ENCODE measurements at places on chromosomes 11 and 22.

DNA sequence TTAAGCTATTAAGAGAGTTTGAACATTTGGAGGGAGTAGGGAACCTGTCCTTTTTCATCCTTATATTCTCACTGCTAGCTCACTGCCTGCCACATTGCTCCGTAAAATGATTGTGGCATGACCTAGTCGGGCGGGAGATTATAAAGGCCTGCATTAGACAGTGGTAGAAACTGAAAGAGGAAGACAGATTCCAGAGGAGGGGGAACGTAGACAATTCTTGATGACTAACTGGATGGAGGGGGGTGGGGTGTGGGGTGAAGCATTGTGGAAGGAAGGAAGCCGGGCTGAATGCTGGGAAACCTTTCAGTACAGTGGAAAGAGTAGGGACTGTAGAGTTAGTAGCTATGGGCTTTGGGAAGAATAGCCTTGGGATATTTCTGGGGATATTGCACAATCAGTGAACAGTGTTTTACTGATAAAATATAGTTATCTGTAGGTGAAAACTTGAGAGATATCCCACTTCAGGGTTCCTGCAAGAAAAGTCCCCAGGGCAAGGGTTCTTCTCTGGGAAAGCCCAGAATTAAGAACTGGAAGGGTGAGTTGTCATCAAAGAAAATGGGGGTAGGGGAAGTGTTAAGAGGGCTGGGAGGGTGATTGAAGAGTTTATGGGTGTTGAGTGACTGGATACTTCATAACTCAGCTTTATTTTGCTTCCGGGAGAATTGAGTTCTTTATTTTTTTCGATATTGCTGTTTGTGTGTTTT is 2.1 kb downstream of the MED15 start:
- DNase-seq: peak; percentile 12

DNA sequence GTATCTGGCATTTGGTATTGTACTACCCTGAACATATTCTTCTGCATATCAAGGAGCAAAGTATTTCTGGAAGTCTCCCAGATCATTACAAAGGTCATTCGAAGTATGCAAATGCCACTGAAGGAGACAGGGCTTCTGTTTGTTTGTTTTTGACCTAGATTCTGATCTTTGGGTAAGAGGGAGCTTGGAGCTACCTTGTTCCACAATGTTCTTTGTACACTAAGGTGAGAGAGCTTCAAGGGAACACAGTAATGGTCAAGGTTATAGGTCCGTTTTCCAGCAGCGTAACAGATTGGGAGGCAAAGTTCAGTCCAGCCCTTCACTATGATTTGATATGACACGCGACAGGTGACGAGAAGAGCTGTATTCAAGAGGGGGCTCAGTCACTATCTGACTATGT is 10.0 kb downstream of the OPCML start:
- no peak for DNase-seq

DNA sequence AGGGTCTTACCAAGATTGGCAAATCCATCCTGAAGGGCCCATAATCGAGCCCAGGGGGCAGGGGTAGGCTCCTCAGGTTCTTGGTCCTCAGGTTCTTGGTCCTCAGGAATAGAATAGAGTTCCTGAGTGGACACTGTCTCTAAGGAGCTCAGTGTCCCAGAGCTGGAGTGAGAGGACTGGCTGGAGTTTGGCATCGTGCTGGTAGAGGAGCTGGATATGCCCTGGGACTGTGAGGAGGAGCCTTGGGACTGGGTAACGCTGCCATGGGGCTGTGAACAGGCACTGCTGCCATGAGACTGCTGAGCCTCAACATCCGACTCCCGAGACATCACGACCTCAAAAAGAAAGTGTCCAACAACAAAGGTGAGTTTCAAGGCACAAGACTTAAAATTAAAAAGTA is 7.2 kb downstream of the CHEK2 start:
- no peak for DNase-seq

DNA sequence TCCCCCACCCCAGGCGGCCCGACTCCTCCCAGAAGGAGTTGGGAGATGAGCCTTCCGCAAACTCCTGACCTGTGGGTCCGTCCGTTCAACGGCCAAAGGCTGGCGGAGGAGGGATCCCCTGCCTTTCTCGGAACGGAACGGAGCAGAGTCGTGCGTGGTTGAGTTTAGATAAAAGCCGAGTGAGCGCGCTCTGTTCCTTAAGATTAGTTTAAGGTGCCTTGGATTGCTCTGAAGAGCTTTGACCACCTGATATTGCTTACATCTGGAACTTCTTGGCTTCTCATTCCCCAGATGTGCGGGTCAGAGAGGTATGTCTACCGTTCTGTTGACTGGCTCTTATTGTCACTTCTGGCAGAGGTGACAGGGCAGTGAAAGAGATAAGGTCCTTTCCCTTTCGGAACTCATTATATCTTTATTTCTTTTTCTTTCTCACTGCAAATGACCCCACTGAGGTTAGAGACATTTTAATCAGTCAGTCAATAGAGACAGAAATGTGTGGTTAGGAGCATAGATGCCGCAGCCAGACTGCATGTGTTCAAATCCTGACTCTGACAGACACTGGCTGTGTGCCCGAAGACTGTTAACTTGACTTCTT is at the start of gene TRIM6:
TRIM6 (plus strand) TSS at position 31 of the 595 bp plus-strand sequence; CDS start at position 292, 261 bp downstream.
- DNase-seq: peak; percentile 54

- DNase-seq: peak; percentile 61
Measured at GRCh38 chr11:637593-638521, 788 bp downstream of the DRD4 start.

GRCh38 chr22:36757668-36758211 is 18.2 kb downstream of the IFT27 start:
- DNase-seq: peak; percentile 74

GRCh38 chr11:132032555-132032954 is 662.1 kb downstream of the NTM start:
- DNase-seq: no peak

DNA sequence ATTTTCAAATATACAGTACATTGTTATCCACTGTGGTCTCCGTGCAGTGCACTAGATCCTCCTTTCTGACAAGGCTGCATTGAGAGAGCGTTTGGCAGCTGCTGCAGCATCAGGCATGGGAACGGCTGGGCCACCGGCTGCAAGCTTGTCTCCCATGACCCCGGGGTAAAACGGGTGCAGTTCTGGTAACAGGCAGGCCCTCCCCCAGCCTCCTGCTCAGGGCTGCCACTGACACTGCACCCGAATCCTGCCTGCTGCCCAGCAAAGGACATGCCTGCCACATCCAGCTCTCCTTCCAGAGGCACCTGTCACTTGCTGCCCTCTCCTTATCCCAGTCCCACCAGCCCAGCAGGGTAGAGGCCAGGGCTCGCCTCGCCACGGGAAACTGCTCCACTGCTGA is 124.5 kb upstream of the TMEM45B start:
- peak; percentile 15 for DNase-seq

GRCh38 chr11:33507356-33507755 is 193.3 kb downstream of the C11orf91 start:
- no peak for DNase-seq

- no peak for DNase-seq
Measured at GRCh38 chr11:95531116-95531515, 258.5 kb downstream of the FAM76B start.

- DNase-seq: peak; percentile 14
Measured at GRCh38 chr11:99316776-99317520, 296.2 kb downstream of the CNTN5 start.

GRCh38 chr11:128269466-128269865 is 317.9 kb downstream of the ETS1 start:
- DNase-seq: no peak

GRCh38 chr11:35064114-35064800 is 74.7 kb upstream of the CD44 start:
- no peak for DNase-seq

DNA sequence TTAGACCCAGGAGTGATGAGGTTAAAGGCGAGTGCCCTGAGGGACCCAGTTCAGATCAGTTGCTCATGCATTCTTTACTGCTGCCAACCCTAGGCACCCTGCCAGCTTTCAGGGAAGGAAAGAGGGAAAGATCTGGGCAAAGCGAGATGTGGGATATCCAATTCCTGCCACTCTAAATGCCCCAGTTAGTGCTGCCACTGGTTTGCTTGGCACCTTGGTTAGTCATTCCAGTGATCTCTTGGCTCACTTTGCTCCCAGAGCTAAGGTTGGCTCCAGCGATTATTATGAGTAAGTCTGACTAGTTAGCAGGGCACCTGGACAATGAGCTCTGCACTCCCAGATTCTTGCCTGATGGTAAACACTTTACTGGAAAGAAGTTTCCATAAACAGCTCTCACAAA is 85.0 kb downstream of the INSC start:
- DNase-seq: no peak

- DNase-seq: no peak
Measured at GRCh38 chr11:26997378-26997777, 3.5 kb downstream of the FIBIN start.

DNA sequence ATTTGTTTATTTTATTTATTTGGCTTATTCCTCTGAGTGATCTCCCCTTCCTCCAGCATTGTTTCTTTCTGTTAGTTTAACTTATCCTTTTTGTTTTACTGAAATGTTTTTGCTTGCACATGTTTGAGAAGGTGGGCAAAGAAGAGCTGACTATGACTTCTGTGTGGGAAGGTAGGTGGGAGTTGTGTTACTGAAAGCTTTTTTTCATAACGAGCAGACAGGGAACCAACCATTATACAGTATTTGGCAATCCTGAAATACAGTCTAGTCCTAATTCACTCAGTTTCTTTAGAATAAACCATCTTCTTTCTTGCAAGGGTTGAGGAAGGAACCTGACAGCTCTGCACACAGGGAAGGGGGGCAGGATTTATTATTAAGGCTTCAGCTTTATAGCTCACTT is 37.0 kb upstream of the PAK1 start:
- DNase-seq: no peak

DNA sequence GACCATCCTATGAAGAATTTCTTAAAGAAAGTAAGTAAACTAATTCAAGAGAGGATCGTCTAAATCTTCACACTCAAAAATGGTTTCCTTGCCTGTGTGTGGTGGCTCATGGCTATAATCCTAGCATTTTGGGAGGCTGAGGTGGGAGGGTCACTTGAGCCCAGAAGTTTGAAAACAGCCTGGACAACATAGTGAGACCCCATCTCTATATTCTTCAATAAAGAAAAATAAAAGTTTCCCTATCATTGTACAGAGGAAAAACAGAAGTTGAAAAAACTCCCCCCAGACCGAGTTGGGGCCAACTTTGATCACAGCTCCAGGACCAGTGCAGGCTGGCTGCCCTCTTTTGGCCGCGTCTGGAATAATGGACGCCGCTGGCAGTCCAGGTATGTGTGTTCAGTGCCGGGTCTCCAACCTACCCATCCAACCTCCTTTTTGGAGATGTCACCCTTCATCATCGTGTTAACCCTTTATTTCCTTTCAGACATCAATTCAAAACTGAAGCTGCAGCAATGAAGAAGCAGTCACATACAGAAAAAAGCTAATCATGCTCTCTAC is 3.0 kb downstream of the RPS25 start:
- no peak for DNase-seq

GRCh38 chr11:117273550-117274289 is 17.4 kb upstream of the BACE1-AS start:
- no peak for DNase-seq

DNA sequence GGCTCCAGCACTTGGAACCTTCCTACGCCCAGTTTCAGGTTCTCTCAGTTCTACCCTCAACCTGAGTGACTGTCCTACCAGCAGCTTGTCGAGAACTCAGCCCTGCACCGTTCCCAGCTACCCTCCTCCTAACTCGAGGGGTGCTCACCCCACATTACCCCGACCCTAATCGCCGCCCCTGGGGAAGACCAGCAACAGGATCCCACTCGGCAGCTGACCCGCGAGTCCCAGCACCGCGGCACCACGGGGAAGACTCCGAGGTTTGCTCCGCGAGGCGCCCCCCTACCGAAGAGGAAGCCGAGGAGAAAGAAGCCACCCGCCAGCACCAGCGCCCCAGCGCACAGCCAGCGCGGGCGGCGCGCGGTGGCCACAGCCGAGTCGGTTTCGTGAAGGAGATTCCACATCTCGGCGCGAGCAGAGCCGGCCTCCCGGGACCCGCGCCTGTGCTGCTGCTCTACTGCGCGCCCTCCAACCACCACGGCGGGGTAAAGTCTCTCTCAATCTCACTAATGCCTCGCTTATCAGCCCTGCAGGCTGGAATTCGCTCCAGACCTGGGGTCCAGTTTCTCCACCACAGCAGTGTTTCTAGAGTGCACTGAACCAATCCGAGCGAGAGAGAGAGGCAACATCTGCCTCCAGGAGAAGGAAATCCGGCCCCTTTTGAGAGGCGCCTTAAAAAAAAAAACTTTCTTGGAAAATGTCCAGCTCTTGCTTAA is at the start of gene FOLH1:
FOLH1 (minus strand) TSS at position 597 of the 716 bp plus-strand sequence; CDS start at position 404, 193 bp downstream.
- peak; percentile 83 for DNase-seq

DNA sequence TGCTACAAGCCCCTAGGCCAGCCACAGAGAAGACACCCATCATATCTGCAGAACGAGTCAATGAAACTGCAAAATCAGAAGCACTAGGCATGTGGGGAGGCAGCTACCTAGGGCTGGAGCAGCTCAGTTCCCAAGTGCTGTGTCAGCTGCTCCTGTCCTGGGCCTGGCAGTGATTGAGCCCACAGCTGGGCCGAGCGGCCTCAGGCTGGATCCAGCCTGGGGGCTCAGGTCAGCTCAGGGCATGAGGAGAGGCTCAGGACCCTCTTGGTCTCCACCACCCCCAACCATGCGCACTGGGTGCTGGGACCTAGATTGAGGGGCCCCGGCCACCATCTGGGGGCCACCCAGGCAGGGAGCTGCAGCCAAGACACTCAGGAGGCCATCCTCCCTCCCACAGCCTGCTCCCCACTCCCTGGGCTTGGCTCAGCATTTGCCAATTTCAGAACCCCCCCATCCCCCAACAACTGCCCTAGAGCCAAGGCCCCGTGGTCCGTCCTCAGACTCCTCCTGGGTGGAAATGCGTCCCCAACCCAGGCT is 2.4 kb upstream of the TNNT3 start:
- DNase-seq: no peak

DNA sequence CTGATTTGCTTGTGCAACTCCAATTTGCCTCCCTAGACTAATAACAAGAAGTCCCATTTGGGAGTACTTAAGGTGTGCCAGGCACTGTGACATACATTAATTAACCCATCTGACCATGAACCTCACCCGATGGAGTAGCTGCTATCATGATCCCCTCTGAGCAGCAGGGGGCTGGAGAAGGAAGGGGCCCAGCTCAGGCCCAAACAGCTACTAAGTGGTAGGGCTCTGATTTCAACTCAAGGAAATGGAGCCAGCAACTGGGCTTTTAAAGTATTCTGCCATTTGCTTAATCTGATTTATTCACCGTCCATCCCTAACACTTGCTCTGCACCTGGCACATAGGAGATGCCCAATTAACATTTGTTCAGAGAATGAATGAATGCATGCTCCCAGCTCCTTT is 1.2 kb downstream of the CRYBB1 start:
- no peak for DNase-seq

GRCh38 chr22:49469896-49470740 is 357.6 kb downstream of the BRD1 start:
- no peak for DNase-seq

GRCh38 chr11:81237139-81237538 is 1496.5 kb downstream of the FAM181B start:
- peak; percentile 53 for DNase-seq

- no peak for DNase-seq
Measured at GRCh38 chr11:16792426-16792825, 54.0 kb downstream of the C11orf58 start.
